Naive thymus-derived CD4-positive, alpha-beta T cell (primary cell): ENCODE measurements at places on chromosomes 2 and 18. TPM values are rescaled to one million over a fixed set of nuclear protein-coding genes. Genes with fewer than 3 reads are reported as not detected.

Gene DLGAP1
- total RNA-seq, result 0.32 TPM

Gene SERPINB10
- not detected for total RNA-seq

Gene NTSR2
- not detected for total RNA-seq

Gene RNF125
- 37.5 TPM for total RNA-seq

Gene STON1
- 2.5 TPM for total RNA-seq

DNA sequence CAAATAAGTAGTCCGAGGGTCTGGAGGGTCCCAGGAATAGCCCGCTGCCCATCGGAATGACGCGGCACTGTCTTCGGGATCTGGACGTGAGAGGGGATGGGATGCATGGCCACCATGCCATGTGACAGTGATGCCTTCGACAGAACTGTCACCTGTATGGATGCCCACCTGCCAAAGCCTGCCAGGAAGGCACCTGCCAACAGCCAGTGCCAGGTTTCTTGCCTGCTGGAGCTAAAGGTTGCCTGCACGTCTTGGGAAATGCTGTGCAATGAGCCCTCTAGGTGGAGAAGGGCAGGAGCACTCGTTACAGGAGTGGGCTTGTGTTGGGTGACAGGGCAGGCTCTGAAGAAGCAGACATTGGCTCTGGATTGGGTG lies 20.5 kb downstream of the GPR35 start:
- no peak for DNase-seq
- no peaks in the 10 kb centered on the region for H3K27me3 ChIP-seq

GRCh38 chr18:6537475-6537874 lies 122.8 kb upstream of the L3MBTL4 start:
- no peak for DNase-seq
- H3K27ac ChIP-seq, result no peak overlapping the region
- H3K36me3 ChIP-seq, result no peaks in the 10 kb centered on the region

DNA sequence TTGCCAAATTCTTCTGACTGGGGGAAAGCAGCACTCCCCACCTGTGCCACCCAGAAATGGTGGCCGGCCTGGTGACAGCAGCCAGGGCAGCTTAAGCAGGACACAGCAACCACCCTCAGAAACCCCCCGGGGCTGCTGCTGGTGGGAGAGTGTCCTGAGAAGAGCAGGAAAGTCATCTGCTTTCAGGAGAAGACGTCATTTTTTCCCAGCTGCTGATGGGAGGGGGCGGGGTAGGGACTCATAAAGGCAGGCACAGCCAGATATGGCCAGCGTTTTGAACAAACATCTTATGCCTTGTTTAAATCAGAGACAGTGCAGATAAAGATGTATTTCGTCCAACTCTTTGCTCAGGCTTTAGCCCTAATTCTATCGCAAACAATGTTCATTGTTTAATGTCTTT lies 139.5 kb downstream of the LRRC30 start:
- H3K36me3 ChIP-seq, result no peaks in the 10 kb centered on the region
- no peak overlapping the region for H3K4me3 ChIP-seq
- H3K27me3 ChIP-seq, result no peaks in the 10 kb centered on the region
- DNase-seq, result no peak
- no peak overlapping the region for H3K27ac ChIP-seq
- no peaks in the 10 kb centered on the region for H3K4me1 ChIP-seq

DNA sequence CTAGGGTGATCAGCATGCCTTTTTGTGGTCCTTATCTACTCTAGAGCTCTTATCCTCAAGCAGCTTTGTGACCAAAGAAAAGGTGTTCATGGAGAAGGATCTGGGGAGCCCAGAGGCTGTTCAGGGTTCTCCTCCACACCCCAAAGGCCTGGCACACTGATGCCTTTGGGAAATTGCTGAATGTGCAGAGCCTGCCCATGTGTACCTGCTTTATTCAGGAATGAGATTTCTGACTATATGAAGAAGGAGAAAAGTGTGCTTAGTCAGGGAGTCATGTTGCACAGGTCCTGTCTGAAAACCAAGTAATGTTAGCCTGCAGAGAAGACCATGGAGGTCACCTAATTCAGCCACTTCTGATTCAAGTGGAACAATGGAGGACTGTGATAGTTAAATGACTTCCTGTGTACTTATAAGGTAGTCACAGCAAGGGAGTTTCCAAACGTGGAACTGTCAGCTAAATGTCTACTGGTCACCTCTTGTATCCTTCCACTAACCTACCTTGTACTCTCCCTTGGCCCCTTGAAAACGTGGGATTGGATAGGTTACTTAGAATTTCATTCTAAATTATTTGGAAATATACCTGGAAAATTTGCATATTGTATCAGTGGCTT lies 81.3 kb downstream of the LIMS1 start:
- no peaks in the 10 kb centered on the region for H3K27me3 ChIP-seq
- no peak overlapping the region for H3K27ac ChIP-seq
- no peak for DNase-seq
- peaks cover 77% of the 10 kb centered on the region for H3K4me1 ChIP-seq
- no peak overlapping the region for H3K4me3 ChIP-seq
- no peaks in the 10 kb centered on the region for H3K36me3 ChIP-seq

DNA sequence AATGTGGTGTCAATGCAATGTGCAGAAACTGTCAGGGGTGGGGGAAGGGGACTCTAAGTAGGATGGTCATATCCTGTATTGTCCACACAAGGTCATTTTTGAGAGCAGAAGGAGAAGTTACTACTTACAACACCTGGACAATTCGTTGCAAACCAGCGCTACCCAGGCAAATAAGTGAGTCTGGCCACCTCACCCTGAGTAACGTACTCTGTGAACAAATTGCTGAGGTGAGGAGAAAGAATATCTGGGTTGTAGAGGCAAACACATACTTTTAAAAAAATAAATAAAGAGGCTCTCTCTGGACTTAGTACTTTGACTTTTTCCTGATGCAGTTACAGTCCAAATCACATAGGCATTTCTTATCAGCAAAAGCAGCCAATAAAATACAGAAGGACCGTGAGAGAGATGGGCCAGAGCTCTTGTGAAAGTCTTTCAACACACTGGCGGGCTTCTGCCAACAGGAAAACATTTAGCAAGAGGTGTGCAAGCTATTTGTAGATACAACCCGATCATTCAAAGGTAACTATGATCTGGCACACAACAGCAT lies 268.2 kb upstream of the ID2 start:
- H3K27me3 ChIP-seq, result peaks cover 3% of the 10 kb centered on the region
- H3K4me3 ChIP-seq, result no peak overlapping the region
- DNase-seq, result no peak
- peaks cover 5% of the 10 kb centered on the region for H3K4me1 ChIP-seq

GRCh38 chr2:189260361-189260814 lies 80.8 kb upstream of the COL5A2 start:
- H3K36me3 ChIP-seq, result no peaks in the 10 kb centered on the region
- no peak overlapping the region for H3K4me3 ChIP-seq
- DNase-seq, result no peak
- H3K27ac ChIP-seq, result no peak overlapping the region
- H3K4me1 ChIP-seq, result no peaks in the 10 kb centered on the region
- H3K27me3 ChIP-seq, result no peaks in the 10 kb centered on the region

- no peak overlapping the region for H3K27ac ChIP-seq
- DNase-seq, result no peak
- no peaks in the 10 kb centered on the region for H3K27me3 ChIP-seq
- H3K4me1 ChIP-seq, result no peaks in the 10 kb centered on the region
- H3K4me3 ChIP-seq, result no peak overlapping the region
Observed at GRCh38 chr18:24992491-24992890, 359.5 kb downstream of the ZNF521 start.

DNA sequence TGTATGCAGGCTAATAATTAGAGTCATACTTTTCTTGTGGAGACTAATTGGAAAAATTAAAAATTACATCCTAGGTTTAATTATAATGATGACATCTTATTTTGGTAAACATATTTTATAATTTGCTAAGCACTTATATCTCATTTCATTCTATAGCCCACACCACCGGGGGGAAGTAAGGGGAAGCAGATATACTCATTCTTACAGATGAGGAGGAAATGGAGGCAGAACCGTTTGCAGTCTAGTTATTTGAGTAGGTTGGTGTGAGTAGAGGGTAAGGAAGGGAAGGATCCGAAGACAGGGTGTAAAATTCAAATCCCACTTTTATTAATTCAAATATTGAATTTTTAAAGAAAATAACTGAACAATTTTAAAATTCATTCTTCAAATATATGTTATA lies 3.7 kb downstream of the ITGAV start:
- H3K27me3 ChIP-seq, result no peaks in the 10 kb centered on the region
- DNase-seq, result no peak

DNA sequence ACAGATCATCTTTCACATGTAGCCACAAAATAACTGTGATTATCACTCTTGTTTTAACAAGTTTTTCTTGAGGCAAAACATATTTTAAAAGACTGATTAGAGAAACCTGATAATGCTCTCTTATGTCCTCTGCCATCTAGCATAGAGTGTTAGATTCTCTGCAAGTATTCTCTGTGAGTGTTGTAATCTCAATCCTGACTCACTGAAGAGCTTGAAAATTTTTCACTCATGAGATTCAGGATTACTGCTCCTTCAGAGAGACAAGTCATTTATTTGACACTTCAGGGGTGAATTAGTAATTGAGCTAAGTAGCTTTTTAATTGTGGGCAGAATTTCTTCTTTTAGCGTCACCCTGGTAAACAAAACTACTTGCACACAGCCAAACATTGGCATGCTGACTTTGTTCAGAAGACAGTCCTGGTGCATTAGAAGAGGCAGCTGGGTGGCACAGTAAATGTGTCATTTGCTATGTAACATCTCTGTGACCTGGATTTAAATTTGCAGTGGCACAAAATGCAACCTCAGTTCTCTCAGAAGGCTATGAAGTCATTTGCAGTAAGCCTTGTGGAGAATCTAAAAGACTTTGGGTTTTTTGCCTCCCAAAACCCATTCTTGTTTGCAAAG lies 172.9 kb downstream of the LRP1B start:
- no peak for DNase-seq
- no peak overlapping the region for H3K27ac ChIP-seq
- no peaks in the 10 kb centered on the region for H3K4me1 ChIP-seq
- no peaks in the 10 kb centered on the region for H3K36me3 ChIP-seq

- DNase-seq, result no peak
- H3K4me1 ChIP-seq, result peaks cover 3% of the 10 kb centered on the region
- no peak overlapping the region for H3K27ac ChIP-seq
- H3K27me3 ChIP-seq, result no peaks in the 10 kb centered on the region
- H3K36me3 ChIP-seq, result no peaks in the 10 kb centered on the region
- H3K4me3 ChIP-seq, result no peak overlapping the region
Observed at GRCh38 chr2:131115752-131116151, 10.6 kb downstream of the PLEKHB2 start.

GRCh38 chr2:95719473-95720060 lies 127.8 kb downstream of the TRIM43 start:
- no peaks in the 10 kb centered on the region for H3K27me3 ChIP-seq
- H3K36me3 ChIP-seq, result no peaks in the 10 kb centered on the region
- no peak for DNase-seq
- no peak overlapping the region for H3K27ac ChIP-seq
- H3K4me3 ChIP-seq, result no peak overlapping the region
- no peaks in the 10 kb centered on the region for H3K4me1 ChIP-seq

GRCh38 chr18:27772081-27772480 lies 404.8 kb downstream of the CDH2 start:
- H3K27me3 ChIP-seq, result no peaks in the 10 kb centered on the region
- no peak overlapping the region for H3K4me3 ChIP-seq
- no peak overlapping the region for H3K27ac ChIP-seq
- no peak for DNase-seq

DNA sequence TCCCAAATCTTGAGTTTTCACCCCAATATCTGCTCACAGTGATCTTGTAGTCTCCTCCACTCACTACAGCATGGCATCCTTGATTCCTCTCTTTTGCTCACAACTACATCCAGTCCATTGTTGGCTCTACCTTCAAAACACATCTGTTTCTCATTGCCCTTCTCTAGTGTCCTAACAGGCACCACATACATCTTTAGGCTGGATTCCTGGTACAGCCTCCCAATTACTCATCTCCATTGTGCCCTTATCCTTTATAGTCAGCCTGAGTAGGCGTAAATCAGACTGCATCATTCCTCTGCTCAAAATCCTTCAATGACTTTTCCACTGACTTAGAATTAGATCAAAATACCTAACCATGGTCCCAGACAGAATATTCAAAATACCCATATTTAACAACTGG lies 10.7 kb upstream of the TAF1B start:
- H3K27me3 ChIP-seq, result no peaks in the 10 kb centered on the region
- H3K27ac ChIP-seq, result no peak overlapping the region
- no peak for DNase-seq
- no peaks in the 10 kb centered on the region for H3K4me1 ChIP-seq
